CD4-positive, alpha-beta T cell treated with Interleukin-17A for 1 hour (primary cell): ENCODE measurements at places on chromosomes 11 and 22.

GRCh38 chr22:38313384-38313955 lies 3.8 kb downstream of the CSNK1E start:
- DNase-seq, result peak; percentile 40

- peak; percentile 71 for DNase-seq
These were observed 15.8 kb upstream of the SIK2 start for GRCh38 chr11:111586388-111586831.

DNA sequence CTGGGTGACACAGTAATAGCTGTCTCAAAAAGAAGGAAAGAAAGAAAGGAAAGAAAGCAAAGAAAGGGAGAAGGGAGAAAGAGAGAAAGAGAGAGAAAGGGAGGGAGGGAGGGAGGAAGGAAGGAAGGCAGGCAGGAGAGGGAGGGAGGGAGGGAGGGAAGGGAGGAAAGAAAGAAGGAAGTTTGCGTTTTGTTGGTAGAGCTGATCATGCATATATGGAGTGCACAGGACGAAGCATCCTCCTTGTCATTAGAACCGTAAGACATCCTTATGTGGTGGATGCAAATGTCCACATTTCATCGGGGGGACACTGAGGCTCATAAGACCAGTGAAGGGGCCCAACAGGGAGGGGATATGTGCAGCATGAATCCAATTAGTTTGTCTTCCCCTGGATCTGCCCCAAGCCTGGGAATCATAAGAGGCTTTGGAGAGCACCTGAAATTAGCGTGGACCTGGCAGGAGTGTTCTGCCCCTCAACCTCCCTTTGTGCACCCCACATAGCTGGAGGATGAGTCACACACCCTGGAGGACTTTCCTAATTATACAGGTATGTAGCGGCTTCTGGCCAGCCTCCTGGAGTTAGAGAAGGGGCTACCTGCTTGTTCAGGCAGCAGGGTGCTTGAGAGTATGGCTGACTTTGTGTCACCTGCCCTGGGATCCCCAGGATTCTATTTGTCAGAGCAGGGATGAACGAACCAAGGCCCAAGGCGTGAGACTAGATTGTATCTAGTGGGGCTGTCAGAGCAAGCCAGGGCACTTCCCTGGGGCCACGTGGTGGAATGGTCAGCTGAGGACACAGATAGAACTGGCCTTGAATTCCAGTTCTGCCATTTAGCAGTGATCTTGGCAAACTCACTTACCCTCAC lies 119.7 kb upstream of the CD82 start:
- no peak for DNase-seq

DNA sequence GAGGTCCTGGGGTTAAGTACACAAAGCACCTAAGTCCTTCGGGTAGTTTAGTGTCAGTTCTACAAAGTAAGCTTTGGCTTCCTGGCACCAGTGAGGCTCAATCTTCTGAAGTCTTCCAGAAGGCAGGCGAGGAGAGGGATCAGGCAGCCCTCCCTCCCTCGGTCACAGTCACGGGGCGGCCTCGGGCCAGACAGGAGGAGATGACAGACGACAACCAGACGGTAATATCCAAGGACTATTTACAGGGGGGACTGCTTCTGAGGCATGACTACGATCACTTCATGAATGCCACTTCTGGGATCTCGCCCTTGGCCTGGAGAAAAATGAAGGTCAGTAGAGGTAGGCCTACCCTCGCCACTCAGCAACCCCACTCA lies 383 bp upstream of the TMEM223 start:
- DNase-seq, result no peak

DNA sequence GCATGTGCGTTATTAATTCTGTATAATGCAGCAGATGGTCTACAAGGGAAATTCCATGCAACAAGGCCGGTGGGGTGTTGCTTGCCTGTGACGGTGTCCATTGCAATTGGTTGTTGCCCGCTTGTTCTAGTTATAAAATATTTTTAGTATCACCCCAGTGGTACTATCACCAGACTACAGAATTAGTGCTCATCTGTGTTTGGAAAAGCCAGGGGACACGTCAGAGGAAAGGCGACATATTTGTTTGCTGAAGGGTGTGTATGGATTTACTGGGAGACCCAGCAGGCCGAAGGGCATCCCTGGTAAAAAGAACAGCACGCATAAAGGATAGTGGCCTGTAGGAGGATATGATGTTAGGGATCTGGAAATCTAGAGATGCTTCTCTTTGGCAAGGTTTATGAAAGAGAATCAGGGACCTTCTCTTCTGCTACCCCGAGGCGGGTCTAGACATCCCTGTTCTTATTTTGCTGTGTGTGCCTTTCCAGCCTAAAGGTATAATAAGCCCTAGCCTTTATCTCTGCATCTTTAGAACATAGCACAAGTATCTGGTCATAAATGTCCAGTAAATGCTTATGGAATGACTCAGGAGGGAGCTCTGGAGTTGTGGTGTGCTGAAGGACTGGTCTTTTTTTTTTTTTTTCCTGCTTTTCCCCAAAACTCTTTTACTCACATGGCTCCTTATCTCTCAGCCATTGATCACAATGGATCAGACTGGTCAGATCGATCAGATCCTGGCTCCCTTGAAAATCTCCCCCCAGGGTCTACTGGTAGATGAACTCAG lies 90.9 kb downstream of the LDLRAD3 start:
- no peak for DNase-seq

GRCh38 chr22:38704654-38705234 lies 1.0 kb upstream of the GTPBP1 start:
- DNase-seq, result no peak

DNA sequence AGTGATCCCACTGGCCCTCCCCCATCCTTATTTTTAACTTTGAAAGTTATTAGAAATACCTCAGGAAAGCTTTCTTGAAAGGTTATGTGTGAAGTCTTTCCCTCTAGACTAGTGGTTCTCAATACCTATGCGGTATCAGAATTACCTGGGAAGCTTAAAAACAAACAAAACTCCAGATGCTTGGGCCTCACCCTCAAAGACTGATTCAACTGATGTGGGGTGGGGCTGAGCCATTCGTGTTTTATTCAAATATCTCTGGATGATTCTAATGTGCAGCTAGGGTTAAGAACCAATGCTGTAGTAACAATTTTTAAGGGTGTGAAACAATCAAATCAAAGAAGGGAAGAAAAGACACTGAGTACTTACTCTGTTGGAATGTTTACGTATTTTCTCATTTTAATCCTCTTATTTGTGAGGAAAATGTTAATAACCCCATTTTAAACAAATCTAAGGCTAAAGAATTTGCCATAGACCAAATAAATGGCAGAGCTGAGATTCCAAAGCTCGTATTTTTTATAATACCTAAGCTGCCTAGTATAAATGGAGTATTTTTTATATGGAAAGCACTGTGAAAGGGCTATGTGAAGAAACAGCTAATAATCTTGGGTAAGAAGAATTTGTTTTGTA lies 47.6 kb downstream of the PLEKHB1 start:
- DNase-seq, result no peak

GRCh38 chr11:46220313-46220712 lies 57.1 kb upstream of the CREB3L1 start:
- no peak for DNase-seq

- no peak for DNase-seq
These were observed 11.8 kb downstream of the IL17REL start for GRCh38 chr22:50000587-50001387.

- no peak for DNase-seq
These were observed 134.7 kb downstream of the ME3 start for GRCh38 chr11:86537541-86538222.

GRCh38 chr11:63489879-63490278 lies 1.1 kb downstream of the PLAAT5 start:
- no peak for DNase-seq

GRCh38 chr11:119810478-119811232 lies 81.7 kb upstream of the NECTIN1 start:
- no peak for DNase-seq

DNA sequence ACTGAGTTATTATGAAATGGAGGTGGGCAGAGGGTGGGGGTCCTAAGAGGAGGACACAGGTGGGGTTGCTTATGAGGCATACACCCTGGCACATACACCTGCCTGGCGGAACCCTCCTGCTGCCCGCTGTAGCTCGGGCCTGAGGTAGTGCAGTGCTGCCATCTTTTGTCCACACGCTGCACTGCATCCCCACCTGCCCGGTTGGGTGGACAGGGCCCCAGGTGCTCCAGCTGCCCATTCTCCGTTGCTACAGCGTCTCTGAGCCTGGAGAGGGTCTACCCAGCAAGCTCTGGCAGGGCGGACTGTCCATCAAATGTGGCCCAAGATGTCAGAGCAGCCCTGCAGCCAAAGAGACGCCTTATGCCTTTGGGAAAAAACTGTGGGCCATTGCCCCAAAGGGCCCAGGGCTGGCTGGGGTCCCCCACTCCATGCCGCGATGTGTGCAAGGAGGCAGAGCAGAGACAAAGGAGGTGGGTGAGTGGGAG lies 131.2 kb downstream of the BUD13 start:
- DNase-seq, result no peak

GRCh38 chr11:86106916-86107315 lies 38.0 kb upstream of the PICALM start:
- no peak for DNase-seq

GRCh38 chr11:1341928-1342524 lies 32.6 kb upstream of the TOLLIP start:
- no peak for DNase-seq

- no peak for DNase-seq
These were observed 1.4 kb downstream of the HTR3B start for GRCh38 chr11:113906038-113906437.

DNA sequence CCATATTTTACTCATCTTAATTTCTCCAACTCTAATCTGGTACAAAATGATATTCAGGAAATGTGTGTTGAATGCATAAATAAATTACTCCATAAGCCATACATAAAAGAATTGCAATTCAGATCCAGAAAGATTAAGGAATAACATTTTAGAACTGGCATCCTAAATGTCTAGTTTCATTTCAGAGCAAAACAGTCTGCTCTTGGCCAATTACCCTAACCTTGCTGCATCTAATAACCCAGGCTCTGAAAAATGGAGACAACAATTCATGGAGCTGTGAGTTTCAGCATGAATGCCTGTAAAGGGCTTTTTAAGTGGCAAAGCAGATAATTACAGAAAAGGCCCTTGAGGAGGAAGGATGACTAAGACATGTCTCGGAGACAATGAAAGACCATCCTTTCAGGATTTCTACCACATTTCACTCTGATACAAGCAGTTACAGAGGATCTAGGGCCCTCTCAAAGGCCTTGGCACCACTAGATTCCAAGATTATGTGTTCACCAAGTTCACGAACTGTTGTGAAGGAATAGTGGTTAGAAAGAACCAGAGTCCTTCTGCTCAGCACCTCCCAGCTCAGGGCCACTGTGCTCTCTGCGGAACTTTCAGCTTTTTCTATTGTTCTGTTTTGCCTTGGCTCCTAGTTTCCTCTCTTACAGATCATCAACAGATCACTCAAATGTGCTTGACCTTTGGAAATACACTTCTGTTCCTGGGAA lies 157.6 kb upstream of the BLID start:
- no peak for DNase-seq
